Activated CD4-positive, alpha-beta T cell treated with anti-CD3 and anti-CD28 coated beads, Interleukin-2, Interleukin-4, amounts not matched to agents 100 ng/mL and 50 ng/mL, durations not matched to agents 16 hours and 8 hours (primary cell): ENCODE measurements at places on chromosomes 7 and 10.
A peak's percentile ranks its signal among the peaks of the same experiment; 100 is the strongest.

DNA sequence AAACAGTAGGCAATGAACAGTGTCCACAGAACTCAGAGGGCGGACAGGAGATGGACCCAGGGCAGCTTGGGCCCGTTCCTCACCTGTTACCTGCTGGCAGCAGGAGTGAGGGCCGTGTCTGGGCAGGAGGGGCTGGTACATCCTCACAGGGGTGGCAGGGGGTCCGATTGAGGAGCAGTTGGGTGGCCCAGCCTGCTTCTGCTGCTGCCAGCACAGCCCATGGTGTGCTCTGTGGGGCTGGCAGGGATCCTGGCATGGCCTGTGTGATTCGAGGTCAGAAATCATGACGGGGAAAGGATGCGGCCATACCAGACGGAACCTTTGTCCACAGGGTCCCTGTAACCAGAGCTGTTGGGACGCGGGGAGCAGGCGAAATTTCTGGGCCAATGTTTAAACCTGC is 49.6 kb downstream of the INPP5A start:
- DNase-seq: no peak

- DNase-seq: no peak
Measured at GRCh38 chr10:2202401-2202800, 465.1 kb upstream of the ADARB2 start.

- no peak for DNase-seq
Measured at GRCh38 chr10:10942441-10942840, 75.2 kb upstream of the CELF2 start.

- no peak for DNase-seq
Measured at GRCh38 chr7:149180722-149181449, 14.5 kb upstream of the ZNF282 start.

DNA sequence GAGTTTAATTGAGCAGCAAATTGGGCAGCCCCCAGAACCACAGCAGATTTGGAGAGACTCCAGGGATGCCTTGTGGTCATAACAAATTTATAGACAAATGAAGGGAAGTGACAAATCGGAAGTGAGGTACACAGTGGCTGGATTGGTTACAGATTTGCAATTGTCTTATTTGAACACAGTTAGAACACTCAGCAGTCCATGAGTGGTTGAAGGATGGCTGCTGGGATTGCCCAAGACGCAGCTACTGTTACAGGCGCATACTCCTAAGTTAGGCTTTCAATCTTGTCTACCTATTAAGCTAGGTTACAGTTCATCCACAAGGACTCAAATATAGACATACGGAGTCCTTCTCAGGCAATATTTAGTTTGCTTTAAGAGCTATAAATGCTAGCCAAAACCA is 7.4 kb downstream of the ACADSB start:
- no peak for DNase-seq

- no peak for DNase-seq
Measured at GRCh38 chr7:36131499-36131898, 21.6 kb upstream of the EEPD1 start.

DNA sequence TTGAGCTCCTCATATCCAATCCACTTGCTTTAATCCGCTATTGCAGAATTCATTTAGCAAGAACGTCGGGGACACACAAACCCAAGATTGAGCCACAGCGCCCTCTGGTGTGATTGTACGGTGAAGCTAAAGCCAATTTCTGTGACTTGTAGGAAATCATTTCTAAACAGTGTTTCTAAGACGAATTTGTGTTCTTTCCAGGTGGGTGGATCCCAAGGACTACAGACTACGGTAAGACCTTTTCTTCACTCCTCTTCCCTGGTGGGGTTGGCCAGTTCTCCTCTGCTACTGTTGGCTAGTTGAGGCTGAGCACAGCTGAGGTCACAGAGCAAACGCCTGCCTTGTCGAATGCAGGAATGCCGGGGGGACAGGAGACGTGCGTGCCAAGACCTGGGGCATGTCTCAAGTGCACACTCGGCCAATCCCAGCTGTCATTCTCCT is 5.2 kb downstream of the DMBT1 start:
- peak; percentile 68 for DNase-seq

GRCh38 chr10:75091146-75091545 is 20.3 kb upstream of the SAMD8 start:
- no peak for DNase-seq

- DNase-seq: no peak
Measured at GRCh38 chr10:75652146-75652740, 220.8 kb downstream of the LRMDA start.

GRCh38 chr10:95742485-95742884 is 13.5 kb upstream of the ENTPD1 start:
- no peak for DNase-seq

DNA sequence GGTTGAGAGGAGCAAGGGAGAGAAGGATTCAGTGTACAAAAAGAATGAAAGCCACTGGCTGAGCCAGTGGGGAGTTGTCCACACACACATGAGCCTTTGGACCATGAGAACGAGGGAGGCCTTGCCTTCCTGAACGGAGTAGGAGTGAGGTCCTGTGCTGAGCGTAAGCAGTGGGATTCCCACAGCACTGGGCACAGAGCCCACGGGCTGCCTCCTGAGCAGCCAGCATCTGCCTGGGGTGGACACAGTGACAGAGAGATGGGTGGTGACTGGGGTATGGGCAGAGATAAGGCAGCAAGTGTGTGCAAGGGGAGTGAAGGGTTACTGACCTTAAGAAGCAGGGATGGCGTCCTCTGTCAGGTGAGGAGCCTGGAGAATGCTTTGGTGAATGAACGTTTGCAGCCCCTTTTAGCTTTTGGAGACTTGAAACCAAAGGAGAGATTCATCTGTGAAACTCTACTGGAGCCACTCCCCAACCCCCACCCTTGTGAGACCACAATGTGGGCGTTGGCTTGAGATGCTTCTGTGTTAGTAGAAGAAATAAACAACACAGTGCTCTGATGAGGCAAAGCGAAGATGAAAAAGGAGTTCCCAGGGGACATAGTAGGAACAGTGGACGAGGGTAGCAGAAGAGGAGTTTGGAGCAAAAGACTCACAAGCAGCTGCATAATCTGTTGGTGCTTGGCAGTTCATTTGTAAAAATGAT is 56.5 kb downstream of the FIGNL1 start:
- DNase-seq: peak; percentile 65

- no peak for DNase-seq
Measured at GRCh38 chr10:69846293-69846921, 44.7 kb downstream of the COL13A1 start.

- DNase-seq: peak; percentile 51
Measured at GRCh38 chr7:121081327-121081936, 92.9 kb downstream of the CPED1 start.

DNA sequence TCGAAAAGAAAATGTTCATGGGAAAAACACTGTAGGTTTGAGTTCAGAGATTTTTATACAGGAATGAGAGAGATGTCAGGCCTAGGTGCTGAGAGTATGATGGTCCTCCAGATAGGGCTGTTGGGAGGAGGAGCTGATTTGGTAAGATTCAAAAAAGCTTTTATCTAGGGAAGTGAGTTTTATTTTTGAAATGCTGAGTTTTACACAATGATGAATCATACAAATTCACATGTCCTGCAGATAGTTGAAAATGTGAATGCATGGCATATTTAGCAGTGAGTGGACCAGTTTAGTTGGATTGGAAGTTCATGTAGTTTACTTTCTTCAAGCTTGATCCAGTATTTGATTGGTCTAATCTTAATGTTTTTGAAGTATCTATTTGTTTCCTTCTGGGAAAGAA is 154.8 kb downstream of the LRRC4 start:
- DNase-seq: no peak

- no peak for DNase-seq
Measured at GRCh38 chr7:69365651-69366192, 232.6 kb upstream of the AUTS2 start.

- DNase-seq: no peak
Measured at GRCh38 chr7:45582868-45583277, 8.7 kb downstream of the ADCY1 start.

- DNase-seq: no peak
Measured at GRCh38 chr7:81704595-81704994, 65.3 kb downstream of the HGF start.

GRCh38 chr7:139427029-139427420 is 56.4 kb downstream of the KLRG2 start:
- DNase-seq: no peak

GRCh38 chr10:3235996-3236510 is 63.5 kb upstream of the PITRM1 start:
- no peak for DNase-seq

DNA sequence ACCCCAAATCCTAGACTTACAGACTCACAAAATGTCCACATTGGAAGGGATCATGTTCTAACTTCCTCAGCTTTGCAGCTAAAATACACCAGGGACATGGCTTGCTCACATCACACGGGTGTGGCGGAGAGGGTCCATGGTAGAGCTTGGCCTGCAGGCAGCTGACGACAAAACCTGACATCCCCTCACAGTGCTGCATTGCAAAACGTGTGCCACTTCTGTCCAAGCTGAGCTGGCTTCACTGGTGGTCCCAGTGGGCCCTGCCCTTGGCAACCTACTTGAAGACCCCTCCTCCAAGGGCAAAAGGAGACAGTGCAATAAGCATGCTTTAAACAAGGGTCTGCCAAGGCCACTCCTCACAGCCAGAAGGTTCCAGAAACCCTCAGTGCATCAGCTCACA is 21.9 kb downstream of the ANXA11 start:
- DNase-seq: no peak

- no peak for DNase-seq
Measured at GRCh38 chr10:60687679-60688078, 90.6 kb upstream of the CDK1 start.

DNA sequence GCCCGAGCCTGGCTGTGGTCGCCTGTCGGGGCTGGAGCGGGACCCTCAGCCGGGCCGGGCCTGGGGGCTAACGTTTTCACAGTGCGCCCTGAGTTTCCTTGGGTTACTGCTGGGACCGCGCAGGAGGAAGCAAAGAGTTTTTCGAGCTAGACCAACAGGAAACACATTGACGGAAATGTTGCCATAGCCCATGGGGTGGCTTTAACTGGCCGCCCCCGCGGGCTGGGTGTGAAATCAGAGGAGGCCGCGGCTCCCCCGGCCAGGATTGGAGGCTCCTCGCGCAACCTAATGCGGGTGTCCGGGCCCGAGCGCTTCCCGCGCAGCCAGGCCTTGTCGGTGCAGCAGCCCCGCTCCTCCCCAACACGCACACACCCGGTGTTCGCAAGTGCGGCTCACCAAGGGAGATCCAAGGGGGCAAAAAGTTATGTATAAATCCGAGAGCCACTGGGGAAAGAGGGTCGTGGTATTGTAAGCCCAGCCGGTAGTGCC is 1.9 kb downstream of the HHEX start:
- no peak for DNase-seq

DNA sequence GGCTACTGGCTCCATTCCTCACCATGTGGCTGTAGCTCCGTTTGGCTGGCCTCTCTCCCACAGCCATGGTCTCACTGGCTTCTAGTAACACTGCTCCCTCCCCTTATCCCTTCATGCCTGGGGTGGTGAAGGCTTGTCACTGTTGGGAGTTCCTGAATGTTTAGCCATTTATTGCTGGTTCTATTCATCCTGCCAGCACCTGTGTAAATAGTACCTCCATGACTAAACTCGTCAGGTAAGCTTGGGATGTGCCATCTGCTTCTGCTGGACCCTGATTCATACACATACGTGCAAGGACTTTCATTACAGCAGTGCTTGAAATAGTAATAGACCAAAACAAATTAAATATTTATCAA is 61.6 kb downstream of the CCDC71L start:
- DNase-seq: no peak

GRCh38 chr7:72925546-72926120 is 738 bp downstream of the POM121 start:
- no peak for DNase-seq

DNA sequence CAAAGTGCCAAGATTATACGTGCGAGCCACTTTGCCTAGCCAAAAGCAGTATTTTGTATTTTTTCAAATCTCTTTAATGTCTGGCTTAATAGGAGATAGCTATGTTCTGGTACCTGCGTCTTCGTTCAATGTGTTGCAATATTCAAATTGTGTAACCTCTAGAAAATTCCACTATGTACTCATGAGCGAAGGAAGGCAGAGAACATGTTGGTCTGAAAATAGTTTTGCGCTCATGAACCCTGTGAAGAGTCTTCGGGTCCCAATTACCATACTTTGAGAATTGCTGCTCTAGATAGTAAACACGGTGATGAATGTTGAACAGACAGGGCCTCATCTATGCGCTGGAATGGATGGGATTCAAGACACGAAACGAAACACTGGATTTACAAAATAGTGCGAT is 2.7 kb upstream of the SUV39H2 start:
- DNase-seq: no peak

- peak; percentile 0 for DNase-seq
Measured at GRCh38 chr7:119935418-119936025, 337.5 kb upstream of the KCND2 start.

DNA sequence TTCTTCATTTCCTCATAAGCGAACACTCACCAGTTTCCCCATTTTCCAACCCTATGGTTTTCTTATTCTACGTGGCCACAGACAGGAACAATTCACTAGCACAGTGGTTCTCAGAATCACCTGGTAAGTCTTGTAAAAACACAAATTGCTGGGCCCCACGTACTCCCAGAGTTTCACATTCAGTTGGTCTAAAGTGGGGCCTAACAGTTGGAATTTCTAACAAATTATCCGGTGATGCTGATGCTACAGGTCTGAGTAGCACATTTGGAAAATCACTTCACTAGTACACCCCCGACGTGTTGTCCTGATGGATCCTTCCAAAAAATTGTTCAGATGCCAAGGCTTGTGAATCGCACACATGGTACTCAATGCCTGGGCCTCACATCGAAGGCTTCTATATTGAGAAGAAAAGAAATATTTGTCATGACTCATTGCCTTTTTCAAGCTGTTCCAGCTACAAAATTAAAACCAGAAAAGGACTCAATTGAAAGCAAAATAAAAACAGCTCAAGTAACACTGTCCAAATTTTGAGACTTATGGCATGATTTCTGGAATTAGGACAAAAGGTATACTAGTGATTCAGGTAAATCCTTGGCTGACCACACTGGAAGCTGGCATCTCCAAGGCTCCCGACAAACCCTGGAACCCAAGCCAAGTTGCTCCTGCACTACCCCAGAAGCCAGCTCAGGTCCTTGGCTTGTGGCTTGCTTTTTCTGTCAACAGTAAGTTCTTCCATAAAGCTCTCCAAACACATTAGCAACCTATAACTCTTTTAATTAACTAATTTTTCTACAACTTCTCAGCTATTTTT is 12.9 kb upstream of the VIM start:
- no peak for DNase-seq

GRCh38 chr10:5971886-5972285 is 5.5 kb downstream of the IL15RA start:
- DNase-seq: no peak
